NCI-H774 (cell line): ENCODE measurements at places on chromosomes 11 and 22.

DNA sequence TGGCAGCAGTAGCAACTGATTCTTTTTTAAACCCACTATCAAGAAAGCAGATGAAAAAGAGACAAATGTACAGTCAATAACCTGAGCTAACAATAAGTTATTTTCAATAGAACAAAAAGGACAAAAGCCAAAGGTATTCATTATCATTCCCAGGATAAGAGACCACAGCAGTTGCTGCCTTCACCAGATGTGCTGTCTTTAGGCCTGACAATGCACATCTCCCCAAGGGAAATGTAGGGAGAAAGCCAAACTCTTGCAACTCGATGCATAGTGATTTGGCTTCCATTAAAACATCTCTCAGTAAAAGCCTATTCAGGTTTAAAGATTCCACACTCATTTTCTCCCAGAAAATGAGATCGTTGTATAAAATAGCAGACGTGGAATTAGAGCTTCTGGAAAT, 210.7 kb downstream of the METTL15 start:
- no peak for DNase-seq

- no peak for DNase-seq
These were observed 46.4 kb downstream of the CD82 start for GRCh38 chr11:44611687-44612434.

- DNase-seq = no peak
These were observed 70.1 kb upstream of the TENM4 start for GRCh38 chr11:79510960-79511359.

- DNase-seq = peak; percentile 75
These were observed 1.4 kb upstream of the NEAT1 start for GRCh38 chr11:65420979-65421793.

- DNase-seq = no peak
These were observed 86.1 kb downstream of the ARHGAP8 start for GRCh38 chr22:44838316-44839016.
